ENCODE measurements at places on chromosomes 11 and 22.
A peak's percentile ranks its signal among the peaks of the same experiment; 100 is the strongest.

- DNase-seq: no peak
These were observed 75.8 kb downstream of the ARHGAP8 start for GRCh38 chr22:44828193-44828592.

DNA sequence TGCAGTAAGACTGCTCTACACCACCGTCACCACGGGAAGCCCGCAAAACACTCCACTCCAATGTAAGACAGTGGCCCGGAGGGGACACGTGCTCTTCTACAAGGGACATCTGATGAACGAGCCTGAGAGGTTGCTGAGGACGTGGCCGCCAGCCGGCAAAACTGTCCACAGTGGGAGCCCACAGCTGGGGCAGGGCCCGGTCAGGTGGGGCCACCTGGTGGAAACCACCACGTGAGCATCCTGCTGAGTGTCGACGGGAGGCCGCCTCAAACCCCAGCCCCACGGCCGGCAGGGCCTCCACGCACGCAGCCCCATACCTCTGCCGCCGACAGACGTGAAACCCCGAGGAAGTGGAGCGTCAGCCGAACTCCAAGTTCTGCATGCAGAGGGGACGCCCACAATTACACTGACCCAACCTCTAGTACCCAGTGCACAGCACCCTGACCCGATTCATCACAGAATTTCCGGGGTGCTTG, 42.6 kb downstream of the BRD1 start:
- no peak for DNase-seq

- no peak for DNase-seq
These were observed 149.1 kb downstream of the UVRAG start for GRCh38 chr11:75964071-75964470.

DNA sequence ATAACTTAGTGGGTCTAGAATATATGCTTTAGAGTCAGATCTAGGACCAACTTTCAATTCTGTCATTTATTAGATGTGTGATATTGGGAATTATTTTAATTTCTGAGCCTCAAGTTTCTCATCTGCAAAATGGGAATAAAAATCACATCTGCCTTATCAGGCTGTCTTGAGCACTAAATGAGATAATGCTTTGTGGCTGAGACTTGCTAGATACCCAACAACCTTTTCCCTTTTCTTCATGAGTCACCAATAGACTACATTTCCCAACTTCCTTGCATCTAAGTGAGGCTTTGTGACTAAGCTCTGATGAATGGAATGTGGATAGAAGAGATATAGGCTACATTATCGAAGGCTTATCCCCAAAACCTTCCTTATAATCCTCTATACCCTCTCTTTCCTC, 220.7 kb upstream of the SESN3 start:
- peak; percentile 86 for DNase-seq

DNA sequence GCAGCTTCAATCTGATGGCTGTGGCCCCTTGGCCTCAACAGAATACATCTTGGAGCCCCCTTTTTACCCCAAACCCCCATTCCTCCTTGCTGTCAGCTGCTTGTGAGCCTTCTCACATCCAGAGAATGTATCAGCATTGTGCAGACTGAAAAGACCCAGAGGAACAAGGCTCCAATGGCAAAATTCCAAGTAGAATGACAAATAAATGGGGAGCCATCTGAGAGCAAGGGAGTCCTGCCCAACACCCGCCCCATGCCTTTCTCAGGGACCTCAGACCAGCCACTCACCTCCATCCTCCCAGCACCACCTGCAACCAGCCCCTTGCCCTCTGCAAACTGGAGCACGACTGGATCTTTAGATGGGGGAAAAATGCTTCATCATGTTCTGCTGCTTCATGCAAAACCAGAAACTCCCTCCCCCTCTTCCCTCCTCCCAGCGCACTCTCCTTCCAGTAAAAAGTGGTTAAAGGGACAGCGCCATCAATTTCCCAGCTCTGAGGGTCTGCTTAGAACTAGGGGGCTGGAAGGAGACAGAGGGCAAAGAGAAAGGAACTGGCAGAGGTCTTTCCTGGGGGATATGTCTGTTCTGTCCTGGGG, 2.2 kb upstream of the NEFH start:
- DNase-seq: no peak

GRCh38 chr11:67545280-67545679, 22.0 kb upstream of the CABP2 start:
- no peak for DNase-seq

- peak; percentile 37 for DNase-seq
These were observed 34.8 kb downstream of the EFCAB6 start for GRCh38 chr22:43777286-43777685.

GRCh38 chr11:101757741-101758140, 157.1 kb upstream of the CEP126 start:
- DNase-seq: no peak

DNA sequence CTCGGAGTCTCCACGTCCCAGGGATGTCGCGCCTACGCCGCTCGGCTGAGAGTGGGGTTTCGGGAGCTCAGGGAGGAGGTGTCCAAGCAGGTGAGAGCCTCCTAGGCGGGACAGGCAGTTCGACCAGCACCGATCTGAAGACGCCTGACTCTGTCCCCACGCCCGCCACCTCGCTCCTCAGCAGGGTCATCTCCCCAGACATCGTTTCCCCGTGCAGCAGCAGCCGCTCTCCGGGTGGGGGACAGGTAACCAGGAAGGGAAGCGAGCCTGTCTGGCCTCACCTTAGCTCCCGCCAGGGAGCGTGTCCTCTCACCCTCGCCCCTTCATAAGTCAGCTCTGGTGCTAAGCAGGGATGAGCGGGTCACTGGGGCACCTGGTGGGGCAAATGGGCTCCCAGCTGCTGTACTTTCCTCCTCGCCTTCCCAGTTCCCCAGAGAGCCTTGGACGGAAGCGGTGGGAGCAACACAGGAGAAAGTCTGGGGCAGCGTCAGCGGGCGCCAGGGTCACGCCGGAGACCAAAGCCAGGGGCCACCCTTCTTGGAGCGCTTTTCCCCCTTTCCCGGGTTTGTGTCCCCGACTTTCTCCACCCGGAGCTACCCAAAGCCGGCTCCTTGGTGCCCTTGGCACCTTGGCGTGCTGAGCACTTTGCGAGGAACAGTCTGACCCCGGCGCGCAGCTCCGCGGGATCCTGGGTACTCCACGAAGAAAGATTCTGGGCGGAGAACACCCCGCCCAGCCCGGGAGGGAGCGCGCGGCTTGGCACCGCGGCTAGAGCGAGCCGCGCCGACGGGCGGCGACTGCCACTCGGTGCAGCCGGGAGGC, 1.6 kb downstream of the SPON1 start:
- DNase-seq: no peak

- DNase-seq: peak; percentile 59
These were observed 976.3 kb upstream of the FAT3 start for GRCh38 chr11:91248199-91248807.

DNA sequence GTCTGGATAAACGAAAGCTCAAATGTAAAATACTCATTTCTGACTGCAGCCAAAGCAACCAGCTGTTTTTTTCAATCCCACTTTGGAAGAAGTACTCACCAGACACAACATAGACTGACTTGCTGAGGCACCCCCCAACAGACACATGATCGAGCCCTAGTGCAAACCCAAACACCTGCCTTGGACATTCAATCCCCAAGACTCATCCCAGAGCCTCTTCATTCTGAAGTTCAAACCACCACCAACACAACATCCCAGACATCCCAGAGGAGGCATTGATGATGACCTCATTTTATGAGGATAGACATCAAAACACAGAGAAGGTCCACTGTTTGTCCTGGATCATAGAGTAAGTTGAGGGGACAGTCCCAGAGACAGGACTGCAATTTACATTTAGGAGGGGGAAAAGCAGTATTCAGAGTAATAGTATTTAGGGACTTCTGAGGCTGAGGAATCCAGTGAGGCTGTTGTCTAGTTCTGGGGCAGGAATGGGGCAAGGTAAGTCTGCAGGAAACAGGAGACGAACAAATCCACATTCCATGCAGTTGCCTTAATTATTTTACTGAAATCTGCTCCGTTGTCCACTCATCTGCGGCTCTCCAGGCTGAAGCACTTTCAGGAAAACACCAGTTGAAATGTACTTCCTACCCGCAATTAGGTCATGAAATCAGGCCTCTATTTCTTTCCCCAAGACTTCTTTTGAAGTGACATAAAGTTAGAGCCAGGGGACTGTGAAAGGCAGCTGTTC, 54.8 kb downstream of the CLPB start:
- no peak for DNase-seq

- DNase-seq: no peak
These were observed 16.9 kb upstream of the TMA7B start for GRCh38 chr22:39943337-39943736.

GRCh38 chr22:42258126-42258525, 12.3 kb downstream of the TCF20 start:
- DNase-seq: no peak

GRCh38 chr11:22674470-22675439, 8.3 kb downstream of the GAS2 start:
- no peak for DNase-seq

- DNase-seq: peak; percentile 9
These were observed 602 bp downstream of the NAT10 start for GRCh38 chr11:34105957-34106504.

GRCh38 chr11:61292356-61292755, 2.8 kb downstream of the VWCE start:
- no peak for DNase-seq

GRCh38 chr11:70142221-70142875, 60.7 kb upstream of the FADD start:
- no peak for DNase-seq

DNA sequence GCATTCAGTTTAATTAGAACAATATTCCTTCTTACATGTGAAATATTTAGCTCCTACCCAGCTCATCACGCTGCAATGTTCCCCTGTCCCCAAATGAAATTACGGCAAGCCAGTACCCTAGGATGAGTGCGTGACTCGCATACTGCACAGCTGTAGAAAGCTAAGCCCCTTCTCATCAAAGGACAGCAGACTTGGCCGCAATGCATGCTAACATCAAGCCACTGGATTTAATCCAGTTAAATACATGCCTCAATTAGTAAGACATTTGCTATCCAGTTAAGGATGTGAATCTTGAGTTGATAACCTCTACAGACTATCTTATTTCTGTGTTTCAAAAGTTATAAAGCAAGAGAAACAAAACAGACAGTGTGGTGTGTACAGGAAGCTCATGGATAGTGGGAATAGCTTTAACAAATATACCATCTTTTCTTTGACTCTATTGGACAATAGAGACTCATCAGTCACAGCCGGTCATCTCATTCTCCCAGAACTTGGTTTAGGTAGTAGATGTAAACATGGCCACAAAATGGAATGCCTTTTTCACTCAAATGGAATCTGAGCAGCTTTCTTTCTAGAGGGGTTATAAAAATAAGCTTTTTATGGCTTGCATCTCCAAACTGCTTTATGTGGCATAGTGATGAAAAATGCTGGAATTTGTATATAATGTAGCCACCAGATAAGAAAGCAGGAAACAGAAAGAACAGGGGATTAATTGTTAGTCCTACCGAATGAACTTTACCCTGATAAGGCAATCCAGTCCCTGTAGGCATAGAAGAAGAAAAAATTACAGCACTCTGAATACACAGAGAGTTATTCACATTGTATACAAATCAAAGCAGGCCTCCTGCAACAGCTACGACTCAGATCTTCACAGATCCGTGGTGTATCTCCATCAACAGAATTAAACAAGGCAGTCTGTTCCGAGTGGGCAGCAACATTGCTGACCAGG, 224.1 kb downstream of the CADM1 start:
- peak; percentile 61 for DNase-seq

GRCh38 chr22:30308518-30309230, 18.1 kb downstream of the TBC1D10A start:
- DNase-seq: no peak

DNA sequence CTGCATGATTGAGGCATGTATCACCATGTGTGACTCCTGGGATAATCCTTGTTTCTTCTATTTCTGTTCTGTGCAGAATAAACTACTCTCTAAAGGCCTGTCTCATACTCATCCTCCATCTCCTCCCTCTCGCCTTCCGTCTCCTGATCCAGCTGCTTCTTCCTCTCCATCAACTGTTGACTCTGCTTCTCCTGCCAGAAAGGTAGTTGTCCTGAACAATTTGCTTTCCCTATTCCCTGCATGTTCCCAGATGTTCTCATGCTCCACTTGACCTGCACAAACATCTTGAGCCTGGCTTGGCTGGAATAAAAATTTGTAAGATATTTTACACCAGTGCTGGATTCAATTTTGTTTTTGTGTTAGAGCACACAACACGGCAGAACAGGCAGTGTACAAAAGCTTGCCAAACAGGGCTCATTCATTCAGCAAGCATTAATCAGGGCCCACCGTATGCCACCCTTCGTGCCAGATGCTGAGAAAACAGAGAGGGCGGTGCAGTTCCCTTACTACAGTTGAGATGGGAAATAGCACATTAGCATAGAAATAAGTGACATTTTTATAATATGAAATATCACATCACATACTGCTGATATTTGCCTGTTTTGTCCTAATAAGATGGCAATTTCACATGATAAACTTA, 133.3 kb upstream of the PARVA start:
- DNase-seq: no peak

- DNase-seq: no peak
These were observed 133.5 kb downstream of the ARHGAP42 start for GRCh38 chr11:100820621-100821020.

DNA sequence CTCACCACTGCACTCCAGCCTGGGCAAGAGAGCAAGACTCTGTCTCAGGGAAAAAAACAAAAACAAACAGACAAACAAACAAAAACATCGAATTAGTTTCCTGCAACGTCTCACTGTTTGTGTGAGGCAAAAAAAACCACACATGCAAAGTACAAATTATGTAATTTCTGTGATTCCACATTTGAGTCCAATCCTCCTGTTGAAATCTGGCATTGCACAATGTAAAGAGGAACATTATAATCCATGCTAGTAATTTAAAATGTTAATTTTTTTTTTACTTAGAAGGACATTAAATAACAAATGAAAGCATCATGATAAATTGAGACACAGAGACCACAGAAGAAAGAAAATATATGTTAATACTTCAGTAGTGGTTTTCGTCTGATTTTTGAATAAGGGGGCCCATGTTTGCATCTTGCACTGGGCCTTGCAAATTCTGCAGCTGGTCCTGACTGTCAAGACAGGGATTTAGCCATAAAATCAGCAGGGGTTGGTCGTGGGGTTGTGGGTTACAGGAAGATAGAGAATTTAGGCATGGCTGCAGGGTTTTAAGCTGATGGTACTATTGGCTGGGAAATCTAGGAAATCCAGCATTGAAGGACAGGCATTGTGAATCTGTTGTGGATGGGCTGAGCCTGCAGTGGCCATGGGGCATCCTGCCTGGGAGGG, 102.6 kb upstream of the ALDH3B2 start:
- no peak for DNase-seq

DNA sequence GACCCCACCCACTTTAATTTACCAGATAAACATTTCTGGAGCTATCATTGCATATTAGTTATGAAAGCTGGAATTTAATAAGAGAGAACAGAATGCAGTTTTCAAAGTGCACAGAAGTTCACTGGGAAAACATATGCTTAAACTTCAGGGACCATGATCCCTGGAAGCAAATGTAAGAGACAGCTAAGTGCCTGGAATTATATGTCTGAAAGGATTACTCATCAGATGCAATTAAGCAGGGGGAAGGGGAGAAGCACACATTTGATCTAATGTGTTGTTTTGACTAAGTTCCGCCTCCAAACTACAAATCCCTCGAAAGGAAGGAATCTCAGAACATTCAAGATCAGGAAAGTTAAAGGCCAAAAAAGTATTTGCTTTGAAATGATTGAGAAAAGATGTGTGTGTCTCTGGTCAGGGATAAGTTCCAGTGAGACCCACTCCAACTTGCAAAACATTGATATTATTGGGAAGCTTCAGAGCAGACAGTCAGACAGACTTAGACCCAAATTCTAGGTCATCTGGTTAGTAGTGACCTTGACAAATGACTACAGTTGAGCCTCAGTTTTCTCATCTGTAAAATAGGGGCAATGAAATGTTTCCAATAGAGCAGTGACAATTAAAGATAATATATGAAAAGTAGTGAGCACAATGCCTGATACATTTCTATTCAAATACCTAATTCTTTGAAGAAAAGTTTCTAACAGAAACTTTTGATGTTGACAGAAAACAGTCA, 147.6 kb downstream of the ME3 start:
- peak; percentile 81 for DNase-seq

Measured in fibroblast of skin of scalp (primary cell).